ENCODE measurements at places on chromosomes 2 and 18.

DNA sequence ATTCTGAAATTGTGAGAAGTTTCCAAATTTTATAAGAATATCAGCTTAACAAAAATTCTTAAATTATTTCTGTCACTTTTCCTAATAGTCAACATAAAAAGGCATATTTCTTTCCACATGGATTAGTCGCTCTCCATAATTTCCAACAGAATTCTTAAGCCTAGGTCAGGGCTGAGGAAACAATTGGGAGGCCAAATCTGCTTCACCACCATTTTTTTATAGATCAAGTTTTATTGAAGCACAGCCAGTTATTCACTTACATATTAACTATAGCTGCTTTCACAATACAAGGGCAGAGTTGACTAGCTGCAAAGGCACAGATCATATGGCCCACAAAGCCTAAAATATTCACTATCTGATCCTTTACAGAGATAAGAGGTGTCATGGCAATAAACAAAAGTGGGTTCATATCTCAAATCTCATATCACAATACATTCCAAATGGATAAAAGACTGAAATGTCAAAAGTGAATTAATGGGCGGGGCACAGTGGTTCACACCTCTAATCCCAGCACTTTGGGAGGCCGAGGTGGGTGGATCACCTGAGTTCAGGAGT, 18.7 kb downstream of the MEMO1 start:
- no peak for DNase-seq

DNA sequence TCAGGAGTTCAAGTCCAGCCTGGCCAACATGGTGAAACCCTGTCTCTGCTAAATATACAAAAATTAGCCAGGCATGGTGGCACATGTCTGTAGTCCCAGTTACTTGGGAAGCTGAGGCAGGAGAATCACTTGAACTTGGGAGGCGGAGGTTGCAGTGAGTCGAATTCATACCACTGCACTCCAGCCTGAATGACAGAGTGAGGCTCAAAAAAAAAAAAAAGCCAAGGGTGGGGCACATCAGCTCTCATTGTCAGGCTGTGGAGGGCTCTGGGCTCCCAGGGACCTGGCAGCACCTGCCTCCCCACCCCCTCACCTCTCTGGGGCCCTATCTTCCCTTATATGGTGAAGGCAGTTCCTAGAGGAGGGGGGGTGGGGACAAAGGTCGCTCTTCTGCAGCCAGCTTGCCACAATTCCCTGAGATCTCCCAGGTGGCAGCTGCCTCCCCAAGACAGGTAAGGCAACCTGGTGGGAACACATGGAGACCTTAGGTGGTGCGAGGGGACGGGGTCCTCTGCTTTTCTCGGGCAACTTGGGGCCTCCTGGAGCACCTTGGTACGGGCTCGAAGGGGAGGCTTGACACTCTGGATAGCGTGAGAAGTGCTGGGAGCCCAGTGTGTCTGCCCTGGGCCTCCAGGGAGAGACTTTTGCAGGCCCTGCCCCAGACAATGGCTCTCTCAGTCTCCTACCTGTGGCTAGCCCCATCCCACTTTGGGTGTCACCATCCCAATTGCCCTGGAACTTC, at the start of gene VIL1:
TSS of gene VIL1 (plus strand) at position 407 of the 742 bp plus-strand sequence. CDS start 4,656 bp downstream, outside the sequence.
- DNase-seq, result no peak

- no peak for DNase-seq
Measured at GRCh38 chr2:31207790-31208189, 9.5 kb downstream of the CAPN14 start.

DNA sequence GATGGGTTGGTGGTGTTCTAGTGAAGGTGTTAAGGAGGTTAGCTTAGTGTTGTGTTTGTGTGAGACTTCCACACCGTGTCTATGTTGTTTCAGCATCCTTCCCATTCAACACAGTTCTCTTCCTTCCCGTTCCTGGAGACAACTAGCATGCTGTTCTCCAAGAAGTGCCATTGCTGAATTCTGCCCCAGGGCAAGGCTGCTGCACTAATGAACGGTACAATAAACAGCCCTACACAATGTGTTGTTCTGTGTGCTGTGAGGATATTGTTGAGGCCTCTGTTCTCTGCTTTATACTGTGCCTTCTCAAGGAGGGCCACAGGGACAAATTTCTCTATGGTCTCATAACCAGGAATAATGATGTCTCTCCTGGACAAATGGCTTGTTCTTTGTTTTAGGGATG, 39.8 kb upstream of the ZEB2 start:
- no peak for DNase-seq

- DNase-seq, result no peak
Measured at GRCh38 chr18:63216516-63217311, 102.9 kb downstream of the BCL2 start.
